SK-MEL-5 (cell line): ENCODE measurements at places on chromosomes 6 and 20. TPM values are rescaled to one million over a fixed set of nuclear protein-coding genes. Genes with fewer than 3 reads are reported as not detected.
A peak's percentile ranks its signal among the peaks of the same experiment; 100 is the strongest.

DNA sequence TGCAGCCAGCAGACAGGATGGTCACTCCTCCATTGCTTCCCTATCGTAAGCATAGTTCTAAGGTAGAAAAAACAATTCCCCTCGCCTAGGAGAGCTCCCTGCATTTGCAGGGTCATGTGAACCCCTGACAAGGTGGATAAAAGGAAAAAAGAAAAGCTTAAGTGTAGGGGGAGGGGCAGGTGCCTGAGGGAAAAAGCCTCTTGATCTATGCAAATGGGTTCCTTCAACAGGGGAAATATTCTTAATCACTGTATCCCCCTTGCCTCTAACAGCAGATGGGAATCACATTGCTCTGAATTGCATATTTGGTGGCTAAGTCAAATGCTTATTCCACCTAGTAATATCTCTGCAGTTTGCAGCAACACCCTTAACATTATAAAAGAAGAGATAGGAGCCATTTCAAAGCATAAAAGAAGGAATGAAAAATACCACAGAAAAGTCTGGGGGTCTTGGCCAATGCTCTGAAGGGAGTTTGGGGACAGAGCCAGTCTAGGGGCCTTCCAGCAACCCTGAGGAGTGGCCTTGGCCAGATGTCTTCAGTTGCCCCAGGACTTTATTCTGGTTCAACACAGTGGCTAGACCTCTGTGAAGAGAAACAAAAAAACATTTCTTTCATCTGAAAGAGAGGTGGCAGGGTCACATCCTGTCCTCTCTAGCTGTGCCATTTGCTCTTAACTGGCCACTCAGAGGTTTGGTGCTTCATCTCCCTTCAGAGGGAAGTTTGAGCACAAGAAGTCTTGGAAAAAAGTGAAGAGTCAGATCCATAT, 660.4 kb upstream of the GJE1 start:
- DNase-seq, result no peak

ADTRP gene
- not detected in 2 replicates for total RNA-seq

GRCh38 chr20:44495257-44495656, 19.6 kb downstream of the TTPAL start:
- DNase-seq, result no peak

GRCh38 chr6:14865531-14866100, 380.3 kb upstream of the JARID2 start:
- DNase-seq, result no peak

NMBR gene
- not detected in 2 replicates for total RNA-seq

DNA sequence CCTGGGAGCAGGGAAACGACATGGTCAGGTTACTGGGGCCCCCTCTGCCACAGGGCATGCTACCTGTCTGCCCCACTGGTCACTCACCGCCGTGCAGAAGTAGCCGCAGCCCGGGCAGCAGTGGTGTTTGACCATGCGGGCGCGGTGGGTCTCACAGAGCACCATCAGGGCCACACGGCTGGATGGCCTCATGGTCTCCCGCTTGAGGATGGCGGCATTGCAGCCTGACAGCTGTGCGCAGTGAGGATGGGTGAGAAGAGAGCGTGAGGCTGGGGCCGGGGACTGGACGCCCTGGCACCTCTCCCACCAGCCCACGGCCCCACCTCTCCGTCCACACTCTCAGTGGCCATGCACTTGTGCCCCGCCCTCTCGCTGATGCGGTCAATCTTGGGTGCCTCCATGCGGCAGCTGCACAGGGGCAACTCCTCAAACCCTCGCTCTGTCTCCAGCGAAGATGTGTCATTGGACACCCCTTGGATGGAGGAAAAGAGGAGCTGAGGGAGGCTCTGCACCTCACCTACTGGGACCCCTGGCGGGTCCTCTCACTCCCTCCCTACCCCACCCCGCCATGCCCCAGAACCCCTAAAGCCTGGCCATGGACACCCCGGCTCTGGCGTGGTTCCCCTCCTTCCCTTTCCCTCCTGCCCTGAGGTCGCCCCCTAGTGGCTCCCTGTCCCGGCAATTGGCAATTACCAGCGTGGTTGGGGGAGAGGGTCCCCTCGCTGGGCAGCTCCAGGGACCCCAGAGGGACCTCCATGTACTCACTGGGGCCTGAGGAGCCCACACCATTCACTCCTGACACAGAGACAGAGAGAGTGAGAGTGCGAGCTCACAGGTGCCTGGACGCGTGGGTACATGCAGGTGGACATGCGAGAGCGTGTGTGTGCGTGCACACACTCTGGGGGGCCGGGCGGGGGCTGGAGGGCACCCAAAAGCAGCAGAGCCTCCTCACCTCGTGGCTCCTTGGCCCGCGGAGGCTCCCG, 8.9 kb downstream of the EHMT2 start:
- peak; percentile 28 for DNase-seq
